Activated CD8-positive, alpha-beta memory T cell treated with anti-CD3 and anti-CD28 coated beads for 1 hour (primary cell): ENCODE measurements at places on chromosomes 4 and X.

- no peak for DNase-seq
Observed at GRCh38 chrX:13716905-13717304, 17.5 kb downstream of the TRAPPC2 start.

- no peak for DNase-seq
Observed at GRCh38 chr4:94126669-94127068, 81.0 kb upstream of the SMARCAD1 start.

GRCh38 chrX:40496728-40497127 is 84.0 kb upstream of the ATP6AP2 start:
- no peak for DNase-seq

DNA sequence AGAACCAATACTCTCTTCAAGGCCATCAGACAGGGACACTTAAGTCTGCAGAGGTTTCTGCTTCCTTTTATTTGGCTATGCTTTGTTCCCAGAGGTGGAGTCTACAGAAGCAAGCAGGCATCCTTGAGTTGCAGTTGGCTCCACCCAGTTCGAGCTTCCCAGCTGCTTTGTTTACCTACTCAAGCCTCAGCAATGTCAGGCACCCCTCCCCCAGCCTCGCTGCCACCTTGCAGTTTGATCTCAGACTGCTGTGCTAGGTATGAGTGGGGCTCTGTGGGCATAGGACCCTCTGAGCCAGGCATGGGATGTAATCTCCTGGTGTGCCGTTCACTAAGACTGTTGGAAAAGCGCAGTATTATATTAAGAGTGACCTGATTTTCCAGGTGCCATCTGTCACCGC is 12.6 kb upstream of the UGT2B15 start:
- no peak for DNase-seq

DNA sequence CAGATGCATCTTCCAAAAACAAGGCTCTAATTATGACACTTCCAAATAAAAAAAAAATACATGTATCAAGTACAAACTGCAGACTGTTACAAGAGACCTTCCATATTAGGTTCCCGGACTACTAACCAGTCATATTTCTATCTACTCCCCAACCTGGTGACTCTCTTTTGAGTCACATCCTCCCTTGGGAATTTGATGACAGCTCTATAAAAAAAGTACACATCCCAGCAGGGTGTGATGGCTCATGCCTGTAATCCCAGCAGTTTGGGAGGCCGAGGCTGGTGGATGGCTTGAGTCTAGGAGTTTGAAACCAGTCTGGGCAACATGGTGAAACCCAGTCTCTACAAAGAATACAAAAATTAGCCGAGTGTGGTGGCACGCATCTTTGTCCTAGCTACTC is 14.9 kb downstream of the RPGR start:
- DNase-seq = no peak

GRCh38 chr4:96675416-96675815 is 835.5 kb downstream of the PDHA2 start:
- DNase-seq = no peak

GRCh38 chr4:118797558-118798142 is 38.3 kb downstream of the SEC24D start:
- no peak for DNase-seq

- no peak for DNase-seq
Observed at GRCh38 chrX:15525664-15526416, 25.2 kb downstream of the BMX start.

DNA sequence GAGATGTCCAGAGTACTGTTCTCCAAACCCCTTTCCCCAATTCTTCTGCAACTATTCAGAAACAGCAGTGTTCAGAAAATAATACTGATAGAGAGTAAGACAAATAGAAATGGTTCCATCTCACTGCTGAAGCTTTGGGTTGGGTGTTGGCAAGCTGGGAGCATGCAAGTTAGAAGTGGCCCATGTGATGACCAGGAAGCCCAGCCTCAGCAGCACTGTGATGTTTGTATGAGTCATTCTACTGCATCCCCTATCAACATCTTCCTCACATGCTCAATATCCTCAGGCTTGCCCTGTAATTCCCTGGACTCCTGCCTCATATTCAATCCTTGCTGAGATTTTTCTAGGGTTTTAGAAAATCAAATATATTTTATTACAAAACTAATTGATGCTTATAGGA is 96.5 kb downstream of the CHRDL1 start:
- DNase-seq = no peak

GRCh38 chrX:153549231-153549630 is 31.8 kb downstream of the ATP2B3 start:
- no peak for DNase-seq

DNA sequence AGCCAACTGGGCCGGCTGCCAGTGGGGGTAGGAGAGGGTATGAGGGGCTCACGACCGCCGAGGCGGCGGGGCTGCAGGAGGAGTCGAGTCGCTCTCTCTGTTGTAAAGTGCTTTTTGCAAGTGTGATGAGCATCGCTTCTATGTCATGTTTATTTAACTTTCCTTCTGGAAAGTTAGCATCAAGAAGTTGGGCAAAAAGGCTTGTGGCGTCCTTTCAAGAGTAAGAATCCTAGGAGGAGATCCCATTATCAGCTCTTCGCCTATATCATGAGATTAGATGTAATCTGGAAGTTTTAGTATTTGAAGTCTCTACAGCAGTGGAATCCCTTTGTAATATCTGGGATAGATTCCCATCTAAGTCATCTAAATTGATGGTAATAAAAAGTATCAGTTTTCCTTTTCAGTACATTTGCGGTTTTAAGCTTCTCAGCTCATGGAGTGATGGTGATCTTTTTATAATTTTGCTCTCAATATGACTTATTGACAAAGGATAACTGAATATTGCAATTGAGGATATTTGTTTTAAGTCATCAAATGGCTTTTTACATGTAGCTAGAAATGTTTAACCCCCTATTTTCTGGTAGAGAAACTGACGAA is 1.7 kb downstream of the GALNT7 start:
- DNase-seq = no peak

DNA sequence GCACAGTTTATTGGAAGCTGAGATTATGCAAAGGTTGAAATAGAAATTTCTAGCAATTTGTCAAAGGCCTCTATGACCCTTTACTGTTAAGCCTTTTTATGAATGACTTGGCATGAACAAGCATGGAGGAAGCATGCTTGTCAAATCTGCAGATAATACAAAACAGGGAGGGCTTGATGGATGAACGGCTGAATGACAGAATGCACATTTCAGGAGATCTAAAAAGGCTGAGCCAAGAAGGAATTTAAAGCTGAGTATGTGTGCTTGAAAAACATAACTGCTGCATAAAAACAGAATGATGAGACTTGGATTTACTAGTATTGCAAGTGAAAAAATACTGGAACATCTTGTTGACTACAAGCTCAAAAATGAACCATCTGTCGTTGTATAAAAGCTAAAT is 29.0 kb upstream of the UBE2K start:
- no peak for DNase-seq

GRCh38 chr4:79987401-79987800 is 85.6 kb downstream of the ANTXR2 start:
- no peak for DNase-seq

DNA sequence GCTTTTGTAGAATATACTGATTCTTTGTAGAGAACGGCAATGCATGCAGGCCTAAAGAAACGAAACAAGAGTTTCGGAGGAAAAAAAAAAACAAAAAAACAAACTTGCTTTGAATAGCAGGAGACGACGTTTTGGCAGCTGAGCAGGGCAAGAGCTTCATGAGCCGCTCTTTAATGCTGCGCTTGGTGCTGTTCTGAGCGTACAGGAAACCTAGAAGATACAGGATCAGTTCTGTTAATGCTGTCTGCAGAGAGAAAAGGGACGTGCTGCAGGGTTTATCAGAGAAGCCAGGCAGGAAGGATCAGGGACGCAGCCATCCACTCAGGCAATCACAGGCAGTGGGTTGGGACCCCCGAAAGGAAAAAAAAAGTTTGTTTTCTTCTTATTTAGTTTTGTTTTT is 182.2 kb downstream of the PACRGL start:
- DNase-seq = no peak

- DNase-seq = no peak
Observed at GRCh38 chrX:134000260-134001245, 15.2 kb upstream of the GPC3 start.
